ENCODE measurements at places on chromosomes 3 and 15.

- DNase-seq: no peak
These were observed 53.9 kb downstream of the BOC start for GRCh38 chr3:113265231-113265630.

DNA sequence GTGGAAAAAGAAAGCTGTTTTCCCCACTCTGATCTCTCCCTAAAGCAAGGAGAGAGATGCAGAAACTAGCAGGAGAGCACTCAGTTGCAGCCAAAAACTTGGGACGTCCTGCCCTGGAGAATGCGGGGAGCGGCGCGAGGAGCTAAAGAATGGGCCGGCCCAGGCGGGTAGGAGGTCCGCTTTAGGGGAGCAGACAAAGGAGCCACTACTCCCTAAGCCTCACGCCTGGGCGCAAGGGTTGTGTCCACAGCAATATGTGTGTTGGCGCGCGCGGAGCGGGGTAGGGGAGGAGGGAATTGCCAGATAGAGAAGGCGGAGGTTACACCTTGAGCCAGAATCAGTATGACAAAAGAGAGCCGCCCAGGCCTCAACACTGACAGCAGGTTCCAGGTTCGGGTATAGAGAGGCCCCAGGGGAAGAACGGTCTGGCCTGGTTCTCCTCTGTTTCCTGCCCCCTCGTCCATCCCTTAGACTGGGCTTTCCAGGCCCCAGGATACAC, 2.9 kb downstream of the WNT5A start:
- DNase-seq: no peak

GRCh38 chr3:114308830-114309229, 15.0 kb downstream of the TIGIT start:
- no peak for DNase-seq

DNA sequence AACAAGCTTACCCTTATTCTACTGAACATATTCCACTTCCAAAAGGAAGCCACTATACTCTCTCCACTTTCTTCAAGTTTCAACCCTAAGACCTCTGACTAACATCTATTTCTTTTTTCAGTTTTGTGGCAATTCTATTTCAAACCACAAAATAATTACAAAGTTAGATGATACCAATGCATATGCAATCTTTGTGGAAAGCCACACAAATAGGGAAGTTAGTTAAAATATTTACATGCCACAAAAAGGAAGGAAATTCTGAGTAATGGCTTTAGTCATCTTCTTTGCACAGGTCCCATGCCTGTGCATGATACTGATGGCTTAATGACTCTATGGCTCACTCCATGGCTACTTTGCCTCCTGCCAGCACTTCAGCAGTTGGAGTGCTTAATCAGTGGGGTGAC, 57.0 kb upstream of the MCTP2 start:
- DNase-seq: peak; percentile 56

DNA sequence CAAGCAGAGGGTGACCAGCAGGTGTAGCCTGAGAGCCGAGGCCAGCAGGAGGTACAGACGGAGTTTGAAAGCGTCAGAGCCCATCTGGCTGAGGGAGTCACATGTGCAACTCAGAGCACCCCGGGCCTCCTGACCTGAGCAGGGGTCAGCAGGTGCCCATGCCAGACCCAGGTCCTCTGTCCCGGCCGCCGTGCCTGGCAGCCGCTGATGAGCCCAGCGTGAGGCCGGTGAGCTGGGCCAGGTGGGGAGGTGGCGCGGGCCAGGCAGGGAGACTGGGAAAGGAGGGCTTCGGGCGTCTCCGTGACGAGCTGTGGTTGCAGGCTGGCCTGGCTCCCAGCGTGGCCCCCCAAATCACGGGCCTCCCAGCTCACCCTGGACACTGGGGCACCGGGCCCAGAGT, 130.9 kb downstream of the CHSY1 start:
- no peak for DNase-seq

- DNase-seq: peak; percentile 57
These were observed 87.8 kb downstream of the NCEH1 start for GRCh38 chr3:172622916-172623700.

DNA sequence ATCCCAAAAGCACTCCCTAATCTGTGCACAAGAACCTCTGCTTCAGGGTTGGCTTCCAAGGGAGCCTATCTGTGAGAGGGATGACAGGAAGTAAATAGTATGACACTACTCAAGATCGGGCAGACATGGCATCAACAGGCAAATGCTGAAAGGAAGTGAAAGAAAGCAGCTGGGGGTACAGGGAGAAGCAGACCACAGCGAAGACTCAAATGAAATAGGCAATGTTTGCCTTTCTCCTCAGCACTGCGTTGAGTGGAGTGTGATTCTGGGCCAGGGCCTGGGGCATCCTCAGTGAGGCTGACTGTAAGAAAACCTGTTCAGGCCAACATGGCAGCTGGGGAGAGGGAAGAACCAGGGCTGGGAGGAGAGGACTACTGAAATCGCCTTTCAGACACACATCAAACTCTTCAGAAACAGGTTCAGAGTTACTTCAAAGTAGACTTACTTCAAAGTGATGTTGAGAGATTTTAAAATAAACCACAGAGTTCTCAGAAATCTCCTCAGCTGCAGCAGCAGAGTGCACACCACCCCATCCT, 96.6 kb downstream of the SLC9A9 start:
- DNase-seq: no peak

DNA sequence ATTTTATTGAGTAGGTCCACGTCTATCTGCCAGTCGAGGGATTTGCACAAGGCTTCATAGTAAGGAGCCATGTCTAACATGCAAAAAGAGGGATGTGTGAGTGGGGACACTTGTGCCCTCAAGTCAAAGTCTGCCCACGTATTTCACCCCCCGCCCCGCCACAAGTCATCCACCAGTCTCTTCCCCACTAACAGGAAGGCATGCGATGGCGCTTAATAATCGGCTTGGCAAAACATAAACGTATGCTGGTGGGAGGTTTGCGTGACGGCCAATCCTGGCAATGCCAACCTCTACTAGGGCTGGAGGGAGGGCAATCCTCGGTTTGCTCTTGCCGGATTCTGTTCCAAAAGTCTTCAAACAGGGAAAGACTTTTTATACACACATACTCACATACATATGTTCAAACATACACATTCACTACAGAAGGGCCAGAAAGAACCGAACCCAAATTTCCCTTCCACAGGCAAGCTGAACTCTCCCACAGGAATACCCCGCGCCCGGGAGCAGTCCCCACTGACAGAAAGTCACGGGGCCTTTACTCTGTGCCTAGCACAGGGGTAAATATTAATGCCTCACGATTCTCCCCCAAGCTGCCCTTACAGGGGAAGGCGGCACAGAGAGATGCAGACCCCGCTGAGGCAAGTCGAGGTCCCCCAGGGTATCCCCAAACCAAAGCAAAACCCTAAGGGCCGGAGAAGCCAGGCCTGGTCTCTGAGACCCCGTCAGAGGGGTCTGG, 675 bp downstream of the PSMD6 start:
- DNase-seq: peak; percentile 38

DNA sequence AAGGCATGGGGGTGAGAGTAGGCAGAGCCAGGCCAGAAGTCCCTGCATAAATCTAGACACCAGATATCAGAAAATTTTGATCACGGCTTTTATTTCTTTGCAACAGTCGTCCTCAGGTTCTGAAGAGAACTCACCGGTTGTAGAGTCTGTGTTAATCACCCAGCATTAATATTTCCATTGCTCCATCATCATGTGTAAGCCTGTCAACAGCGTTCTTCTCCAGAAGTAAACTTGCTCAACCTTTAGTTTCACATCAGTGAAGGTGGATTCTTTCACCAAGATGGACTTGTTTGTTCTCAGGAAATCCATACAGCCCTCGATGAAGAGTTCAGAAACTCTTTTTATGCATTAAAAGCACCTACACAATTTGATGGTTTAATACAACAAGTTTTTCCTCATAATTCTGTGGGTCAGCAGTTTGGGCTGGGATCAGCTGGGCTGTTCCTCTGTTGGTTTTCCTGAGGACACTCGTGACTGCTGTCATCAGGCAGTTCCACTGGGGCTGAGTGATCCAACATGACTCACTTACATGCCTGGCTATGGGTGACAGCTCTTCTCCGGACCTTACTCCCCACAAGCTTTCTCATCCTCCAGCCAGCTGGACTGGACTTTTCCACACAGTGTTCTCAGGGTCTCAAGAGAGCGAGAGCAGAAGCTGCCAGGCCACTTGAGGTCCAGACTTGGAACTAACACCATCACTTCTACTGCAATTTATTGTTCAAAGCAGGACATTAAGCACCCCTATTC, 303.4 kb downstream of the ZNF621 start:
- no peak for DNase-seq

DNA sequence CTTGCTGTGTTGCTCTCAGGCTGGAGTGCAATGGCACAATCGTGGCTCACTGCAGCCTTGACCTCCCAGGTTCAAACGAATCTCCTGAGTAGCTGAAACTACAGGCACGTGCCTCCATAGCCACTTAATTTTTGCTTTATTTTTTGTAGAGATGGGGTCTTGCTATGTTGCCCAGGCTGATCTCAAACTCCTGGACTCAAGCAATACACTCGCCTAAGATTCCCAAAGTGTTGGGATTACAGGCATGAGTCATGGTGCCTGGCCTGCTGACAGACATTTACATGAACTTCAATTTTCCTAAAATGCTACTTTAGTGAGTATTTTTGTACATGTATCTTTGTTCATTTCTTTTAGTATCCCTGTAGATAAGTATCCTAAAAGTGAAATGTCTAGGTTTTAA, 132.3 kb downstream of the SUCLG2 start:
- no peak for DNase-seq

GRCh38 chr3:169865176-169865767, 4.5 kb downstream of the LRRC31 start:
- DNase-seq: no peak

GRCh38 chr15:83219026-83219425, 11.4 kb upstream of the HDGFL3 start:
- peak; percentile 49 for DNase-seq

DNA sequence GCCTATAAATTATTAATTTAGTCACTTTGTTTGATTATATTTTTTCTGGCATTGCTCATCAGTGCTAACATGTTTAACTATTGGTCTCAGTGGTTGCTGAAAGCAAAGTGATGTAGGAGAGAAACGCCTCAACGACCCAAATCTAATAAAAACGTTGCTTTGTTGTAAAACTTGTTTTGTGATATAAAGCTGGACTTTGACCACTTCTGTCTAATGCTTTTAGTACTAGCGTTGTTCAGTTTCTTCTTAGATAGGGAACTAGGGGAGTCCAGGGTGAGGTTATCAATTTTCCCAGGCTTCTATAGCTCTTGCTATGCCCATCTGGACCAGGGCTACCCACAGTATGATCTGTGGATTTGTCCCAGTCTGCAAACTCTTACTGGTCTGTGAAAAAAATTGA, 80.6 kb upstream of the TBC1D5 start:
- no peak for DNase-seq

GRCh38 chr3:48985831-48986376, 4.1 kb upstream of the P4HTM start:
- DNase-seq: no peak

DNA sequence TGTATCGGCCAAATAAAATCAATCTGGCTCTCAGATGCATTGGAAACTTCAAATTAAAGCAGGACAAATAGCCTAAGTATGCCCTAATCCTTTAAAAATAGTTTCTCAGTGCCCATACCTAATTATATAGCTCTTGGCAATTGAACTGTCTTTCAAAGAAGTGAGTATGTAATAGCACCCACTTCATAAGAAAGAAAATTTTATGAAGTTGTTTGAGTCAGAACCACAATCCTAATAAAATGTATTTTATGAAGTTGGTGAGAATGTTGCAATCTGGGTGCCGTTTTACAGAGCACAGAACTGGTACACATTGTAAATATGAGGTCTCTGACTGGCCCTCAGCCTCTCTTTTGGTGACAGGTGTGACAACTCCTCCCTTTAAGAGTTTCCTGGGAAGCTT, 45.4 kb downstream of the EPHB1 start:
- no peak for DNase-seq

DNA sequence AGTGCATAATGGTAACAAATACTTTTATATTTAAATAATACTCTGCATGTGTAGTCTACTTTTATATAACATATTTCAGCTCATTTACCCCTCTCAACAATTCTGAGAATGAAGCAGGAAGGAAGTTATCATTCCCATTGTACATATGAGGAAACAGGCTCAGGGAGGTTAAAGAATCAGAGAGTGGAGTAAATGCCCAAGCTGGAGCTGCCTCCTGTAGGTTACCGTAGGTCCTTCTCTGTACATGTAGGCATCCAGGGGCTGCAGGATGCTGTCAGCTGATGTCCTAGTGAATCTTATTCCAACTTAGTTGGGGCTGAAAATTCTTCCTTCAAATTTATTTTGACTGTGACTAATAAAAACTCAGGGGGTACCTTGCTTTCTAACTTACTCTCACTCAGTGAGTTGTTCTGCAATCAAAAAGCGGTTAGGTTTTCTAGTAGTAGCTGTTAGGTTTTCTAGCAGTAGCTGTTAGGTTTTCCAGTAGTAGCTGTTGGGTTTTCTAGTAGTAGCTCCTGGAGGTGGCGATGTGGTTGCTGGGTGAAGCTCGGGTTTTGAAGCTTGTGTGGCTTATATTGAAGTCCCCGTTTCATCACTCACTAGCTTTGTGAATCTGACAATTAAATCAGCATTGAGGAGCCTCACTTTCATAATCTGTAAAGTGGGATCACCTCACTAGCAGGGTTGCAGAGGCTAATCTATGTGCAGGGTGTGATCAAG, 357.0 kb downstream of the NR2F2 start:
- no peak for DNase-seq

DNA sequence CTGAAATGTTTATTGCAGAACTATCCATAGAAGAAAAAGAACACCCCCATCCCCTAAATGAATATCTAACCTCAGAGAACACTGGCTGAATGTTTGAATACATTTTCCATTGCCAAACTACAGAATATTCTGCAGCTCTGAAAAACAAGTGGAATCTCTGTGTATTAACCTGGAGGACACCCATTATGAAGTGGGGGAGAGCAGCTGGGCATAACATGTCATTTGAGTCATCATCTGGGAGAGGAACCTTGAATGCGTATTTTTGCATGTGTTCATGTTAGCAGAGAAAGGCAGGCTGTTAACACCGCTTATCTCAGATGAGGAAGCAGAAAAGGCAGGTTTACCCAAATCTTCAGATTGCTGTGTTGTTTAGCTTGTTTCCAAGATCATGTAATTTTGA, 31.5 kb downstream of the ESYT3 start:
- DNase-seq: no peak

DNA sequence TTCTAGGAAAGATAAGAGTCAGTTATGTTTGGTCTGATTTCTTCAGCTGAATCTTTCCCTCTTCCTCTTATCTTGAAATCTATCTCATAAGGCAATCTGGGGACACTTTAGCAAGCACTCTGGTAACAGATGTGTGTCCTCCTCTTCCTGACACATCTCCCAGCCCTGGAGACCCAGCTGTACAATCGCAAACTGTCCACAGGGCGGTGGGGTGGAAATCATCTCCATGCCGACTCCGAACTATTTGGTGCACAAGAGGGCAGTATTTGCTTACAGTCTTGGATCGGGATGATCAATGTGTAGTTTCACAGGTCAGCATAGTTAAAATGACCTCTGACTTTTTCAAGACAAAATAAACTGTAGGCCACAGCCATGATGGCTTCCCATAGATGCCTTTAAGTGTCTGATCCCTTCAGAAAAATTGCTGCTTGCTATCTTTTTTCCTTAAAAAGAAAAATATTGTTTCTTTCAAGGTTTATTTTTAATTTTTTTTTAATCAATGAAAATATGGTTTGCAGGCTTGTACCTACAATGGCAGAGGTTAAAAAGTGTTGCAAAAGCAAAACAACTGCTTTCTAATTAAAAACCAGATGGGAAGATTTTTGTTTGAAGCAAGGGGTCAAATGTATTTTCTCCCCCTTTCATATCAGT, 17.7 kb downstream of the EEFSEC start:
- DNase-seq: peak; percentile 81

Measured in hematopoietic multipotent progenitor cell treated with erythropoietin and hydrocortisone succinate and interleukin-3 and kit ligand, for 8 days (in vitro differentiated cells).